ENCODE measurements at places on chromosomes 13 and 19.

GRCh38 chr19:9881720-9882119 lies 46.6 kb downstream of the PIN1 start:
- DNase-seq = no peak

- no peak for DNase-seq
Observed at GRCh38 chr19:33279430-33280350, 22.6 kb downstream of the CEBPA start.

DNA sequence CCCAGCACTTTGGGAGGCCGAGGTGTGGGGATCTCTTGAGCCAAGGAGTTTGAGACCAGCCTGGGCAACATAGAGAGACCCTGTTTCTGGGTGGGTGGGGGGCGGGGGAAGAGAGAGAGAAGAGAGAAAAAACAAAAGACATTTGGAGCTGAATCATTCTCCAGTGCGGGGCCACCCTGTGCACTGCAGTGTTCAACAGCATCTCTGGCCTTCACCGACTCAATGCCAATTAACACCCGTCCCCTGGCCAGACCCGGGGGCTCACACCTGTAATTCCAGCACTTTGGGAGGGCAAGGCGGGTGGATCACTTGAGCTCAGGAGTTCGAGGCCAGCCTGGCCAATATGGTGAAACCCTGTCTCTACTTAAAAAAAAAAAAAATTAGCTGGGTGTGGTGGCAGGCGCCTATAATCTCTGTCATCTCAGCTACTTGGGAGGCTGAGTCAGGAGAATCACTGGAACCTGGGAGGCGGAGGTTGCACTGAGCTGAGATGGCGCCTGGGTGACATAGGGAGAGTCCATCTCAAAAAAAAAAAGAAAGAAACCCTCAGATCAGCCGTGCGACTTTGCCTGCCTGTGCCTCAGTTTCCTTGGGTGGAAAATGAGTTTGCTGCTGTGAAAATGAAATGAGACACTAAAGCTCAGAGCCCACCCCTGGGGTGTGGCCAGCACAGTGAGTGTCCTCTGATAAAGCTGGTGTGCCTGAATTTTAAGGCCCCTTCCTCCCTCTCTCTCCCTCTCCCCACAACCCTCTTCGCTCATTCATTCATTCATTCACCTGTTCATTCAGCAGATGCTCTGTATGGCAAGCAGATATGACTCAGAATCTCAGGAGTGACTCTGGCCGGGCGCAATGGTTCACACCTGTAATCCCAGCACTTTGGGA lies 6.4 kb downstream of the KLF2 start:
- no peak for DNase-seq

GRCh38 chr13:106212386-106213010 lies 323.0 kb downstream of the EFNB2 start:
- no peak for DNase-seq

GRCh38 chr13:48234566-48235340 lies 1.7 kb downstream of the ITM2B start:
- no peak for DNase-seq

DNA sequence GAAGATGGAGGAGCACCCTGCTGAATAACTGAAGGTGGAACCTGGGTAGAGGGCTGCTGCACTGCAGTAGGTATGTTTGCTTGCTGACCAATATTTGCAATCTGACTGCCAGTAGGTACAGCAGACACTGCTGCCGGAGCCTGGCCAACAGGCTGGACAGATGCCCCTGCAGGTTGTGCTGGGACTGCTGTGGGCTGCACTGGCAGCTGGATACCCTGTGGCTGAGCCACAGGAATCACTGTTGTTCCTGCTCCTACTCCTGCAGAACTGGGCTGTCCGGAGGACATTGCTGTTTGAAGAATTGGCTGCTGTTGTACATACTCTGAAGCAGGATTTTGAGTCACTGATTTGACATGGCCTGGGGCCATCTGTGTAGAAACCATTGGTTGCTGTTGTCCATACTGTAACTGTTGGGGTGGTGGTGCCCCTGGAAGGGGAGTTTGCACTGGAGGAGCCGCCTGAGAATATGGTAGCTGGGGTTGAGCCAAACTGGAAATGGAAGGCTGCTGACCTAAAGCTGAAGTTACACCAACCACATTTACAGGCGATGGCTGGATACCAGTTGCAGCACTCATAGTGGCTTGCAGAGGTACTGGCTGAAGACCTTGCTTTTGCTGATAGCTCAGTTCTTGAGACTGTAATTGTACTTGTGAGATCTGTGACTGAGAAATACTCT lies 2.2 kb downstream of the TSC22D1 start:
- DNase-seq = no peak

DNA sequence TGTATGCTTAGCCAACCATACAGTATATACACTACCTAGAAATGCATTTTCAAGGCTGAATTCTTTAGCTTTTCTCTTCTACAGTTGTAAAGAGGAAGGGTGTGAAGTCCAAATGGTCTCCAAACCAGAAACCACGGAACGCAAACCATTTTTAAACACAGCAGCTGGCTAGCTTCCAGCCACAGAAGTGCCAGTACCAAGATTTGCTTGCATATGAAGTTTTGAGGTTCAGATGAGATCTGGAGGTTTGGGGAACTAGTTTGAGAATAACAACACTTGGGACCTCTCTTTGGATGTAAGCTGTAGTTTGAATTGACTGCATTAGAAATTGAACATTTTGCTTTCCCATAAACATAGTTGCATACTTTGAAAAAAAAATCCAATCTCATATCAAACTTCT lies 1243.5 kb downstream of the EFNB2 start:
- no peak for DNase-seq

GRCh38 chr13:110089815-110090214 lies 217.1 kb downstream of the COL4A1 start:
- no peak for DNase-seq

GRCh38 chr19:2129486-2129885 lies 21.9 kb downstream of the AP3D1 start:
- no peak for DNase-seq

- DNase-seq = no peak
Observed at GRCh38 chr13:58051807-58052375, 420.3 kb downstream of the PCDH17 start.

DNA sequence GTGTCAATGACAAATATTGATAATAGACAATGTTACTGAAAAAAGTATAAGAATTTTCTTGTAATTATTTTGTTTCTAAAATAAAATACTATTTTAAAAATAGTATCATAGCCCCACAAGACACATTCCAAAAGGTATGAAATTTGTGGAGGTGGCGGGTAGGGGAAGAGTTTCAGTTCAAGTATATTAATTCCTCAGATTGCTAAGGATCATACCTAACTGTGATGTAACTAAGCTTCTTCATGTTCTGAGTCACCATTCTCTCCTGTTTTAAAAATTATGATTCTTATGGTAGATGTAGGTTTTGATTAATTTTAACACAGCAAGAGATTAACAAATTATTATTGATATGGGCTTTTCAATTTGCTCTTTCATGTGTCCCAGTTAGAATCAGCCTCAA lies 61.3 kb downstream of the MYO16 start:
- no peak for DNase-seq

DNA sequence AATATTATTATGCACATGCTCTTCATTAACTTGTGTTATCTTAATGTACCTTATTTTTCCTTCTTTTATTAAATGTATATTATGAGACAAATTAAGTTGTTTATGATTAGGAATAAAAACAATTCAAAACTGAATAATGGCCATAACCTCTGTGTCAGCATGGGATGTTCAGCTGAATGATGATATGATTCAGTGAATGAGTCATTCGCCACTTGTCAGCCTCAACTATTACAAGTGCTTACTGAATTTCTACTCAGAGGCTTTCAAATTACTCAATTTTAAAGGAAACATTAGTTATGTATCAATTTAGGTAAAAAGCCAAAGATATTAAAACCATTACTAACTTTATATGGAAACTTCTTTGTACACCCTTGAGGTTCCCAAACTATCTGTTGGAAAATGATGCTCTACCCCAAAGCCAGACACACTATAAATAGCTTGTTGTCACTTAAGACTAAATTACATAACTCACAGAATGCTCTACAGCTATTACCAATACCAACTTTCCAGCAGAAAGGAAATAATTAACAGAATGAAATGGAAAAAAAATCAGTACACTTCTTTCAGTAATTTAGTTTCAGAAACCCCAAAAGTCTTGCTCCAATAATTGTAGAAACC lies 14.4 kb downstream of the LIG4 start:
- DNase-seq = no peak

GRCh38 chr19:4913996-4914735 lies 4.9 kb downstream of the UHRF1 start:
- no peak for DNase-seq

GRCh38 chr19:7483720-7484201 lies 5.1 kb downstream of the PEX11G start:
- no peak for DNase-seq

DNA sequence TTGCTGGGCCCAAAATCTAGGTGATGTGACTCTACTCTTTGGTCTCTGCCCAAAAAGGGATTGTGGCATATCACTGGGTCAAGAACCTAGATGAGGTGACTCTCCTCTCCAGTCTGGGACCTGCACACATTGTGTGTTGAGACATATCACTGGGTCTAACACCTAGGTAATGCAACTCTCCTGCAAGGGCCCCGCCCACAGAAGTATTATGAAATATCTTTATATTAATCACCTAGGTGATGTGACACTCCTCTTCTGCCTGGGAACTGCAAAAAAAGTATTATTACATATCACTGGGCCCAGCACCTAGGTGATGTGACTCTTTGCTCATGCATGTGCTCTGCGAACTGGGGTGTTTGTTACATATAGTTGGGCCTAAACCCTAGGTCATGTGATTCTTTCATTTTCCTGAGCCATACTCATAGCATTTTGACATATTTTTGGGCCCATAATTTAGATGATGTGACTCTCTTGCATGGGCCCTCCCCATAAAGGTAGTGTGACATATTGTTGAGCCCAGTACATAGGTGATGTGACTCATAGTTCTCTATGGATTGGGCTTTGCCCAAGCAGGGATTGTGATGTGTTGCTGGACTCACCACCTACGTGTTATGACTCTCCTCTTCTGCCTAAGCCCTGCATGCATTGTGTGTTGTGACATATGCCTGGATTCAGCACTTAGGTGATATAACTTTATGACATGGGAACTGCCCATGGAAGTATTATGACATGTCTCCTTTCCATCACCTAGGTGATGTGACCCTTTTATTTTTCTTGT lies 11.2 kb upstream of the ZNF681 start:
- DNase-seq = no peak

DNA sequence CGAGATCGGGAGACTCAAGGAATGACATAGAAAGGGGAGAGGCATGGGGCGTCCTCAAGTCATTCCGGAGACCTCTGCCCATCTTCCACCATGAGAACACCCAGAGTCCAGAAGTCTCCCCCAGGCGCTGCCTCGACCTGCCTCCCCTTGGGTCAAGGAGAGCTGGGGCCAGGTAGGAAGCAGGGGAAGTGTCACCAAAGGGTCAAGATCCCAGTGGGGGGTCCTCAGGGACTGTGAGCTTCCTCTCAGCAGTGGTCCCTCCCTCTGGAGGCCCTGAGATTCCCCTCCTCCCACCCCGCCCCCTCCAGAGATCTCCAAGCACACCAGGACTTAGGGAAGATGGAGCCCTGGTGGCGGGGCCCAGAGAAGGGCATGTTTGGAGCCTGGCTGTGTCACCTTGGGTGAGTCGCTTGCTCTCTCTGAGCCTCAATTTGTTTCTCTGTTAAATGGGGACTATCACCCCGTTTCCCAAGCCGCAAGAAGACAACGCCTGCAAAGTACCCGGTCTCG lies 919 bp downstream of the DACT3 start:
- no peak for DNase-seq

GRCh38 chr19:2523630-2524311 lies 47.8 kb downstream of the GADD45B start:
- DNase-seq = no peak

DNA sequence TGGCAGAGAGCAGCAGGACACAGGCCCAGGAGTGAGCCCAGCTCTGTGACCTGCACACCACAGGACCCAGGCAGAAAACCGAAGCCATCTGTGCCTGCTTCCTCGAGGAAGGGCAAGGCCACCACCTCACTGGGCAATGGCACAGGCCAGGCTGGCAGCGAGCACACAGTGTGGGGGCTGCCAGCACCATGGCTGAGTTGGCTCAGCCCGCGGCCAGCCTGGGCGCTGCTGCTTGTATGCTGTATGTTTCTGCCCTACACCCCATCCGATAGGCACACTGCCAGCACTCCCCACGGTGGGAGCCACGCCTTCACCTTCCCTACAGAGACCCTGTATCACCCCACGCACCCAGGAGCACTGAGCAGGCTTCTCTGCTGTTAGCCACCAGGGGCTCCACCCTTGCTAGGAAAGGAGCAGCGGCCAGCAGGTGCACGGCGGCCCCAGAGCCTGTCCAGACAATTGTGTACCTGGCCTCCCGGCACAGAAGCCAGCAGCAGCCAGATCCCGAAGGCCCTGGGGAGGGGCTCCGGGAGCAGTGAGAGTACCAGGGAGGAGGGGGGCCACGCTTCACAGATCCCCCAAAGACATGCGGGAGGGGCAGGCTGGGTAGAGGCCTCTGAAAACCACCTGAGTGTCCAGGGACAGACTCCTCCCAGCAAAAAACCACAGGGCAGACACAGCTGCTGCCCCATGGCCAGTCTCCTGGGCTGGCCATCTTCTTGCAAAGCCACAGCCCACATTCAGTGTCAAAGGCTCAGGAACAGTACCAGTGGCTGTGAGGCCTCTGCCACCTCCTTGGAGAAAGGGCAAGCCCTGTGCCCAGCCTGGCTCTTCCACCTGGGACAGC lies 56.1 kb downstream of the MLLT1 start:
- DNase-seq = no peak

DNA sequence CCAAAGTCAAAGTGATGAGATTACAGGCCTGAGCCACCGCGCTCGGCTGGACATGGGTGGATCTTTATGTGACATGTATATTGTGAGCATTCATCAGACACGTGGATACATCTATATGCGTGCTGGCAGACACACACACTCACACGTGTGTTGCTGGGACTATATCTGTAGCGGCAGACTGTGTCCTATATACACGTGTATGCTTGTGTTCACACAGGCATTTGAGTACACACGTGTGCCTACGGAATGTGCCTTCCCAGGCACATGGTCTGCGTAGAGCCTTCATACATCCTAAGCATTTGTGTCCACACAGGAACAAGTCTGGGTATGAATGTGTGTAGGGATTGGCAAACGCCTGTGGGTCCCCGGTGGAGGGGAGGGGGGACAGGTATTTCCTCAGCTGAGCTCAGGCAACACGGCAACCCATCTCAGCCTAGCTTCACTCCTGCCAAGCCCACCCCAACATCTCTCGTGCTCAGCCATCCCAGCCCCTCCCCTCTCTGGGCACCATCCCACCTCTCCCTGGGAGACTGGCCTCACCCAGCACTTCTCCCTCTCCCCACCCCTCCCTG lies 2.6 kb downstream of the UNC13A start:
- no peak for DNase-seq

All from NCI-H1092 (cell line).